Mesothelial cell of epicardium (in vitro differentiated cells): ENCODE measurements at places on chromosomes 16 and 17.

DNA sequence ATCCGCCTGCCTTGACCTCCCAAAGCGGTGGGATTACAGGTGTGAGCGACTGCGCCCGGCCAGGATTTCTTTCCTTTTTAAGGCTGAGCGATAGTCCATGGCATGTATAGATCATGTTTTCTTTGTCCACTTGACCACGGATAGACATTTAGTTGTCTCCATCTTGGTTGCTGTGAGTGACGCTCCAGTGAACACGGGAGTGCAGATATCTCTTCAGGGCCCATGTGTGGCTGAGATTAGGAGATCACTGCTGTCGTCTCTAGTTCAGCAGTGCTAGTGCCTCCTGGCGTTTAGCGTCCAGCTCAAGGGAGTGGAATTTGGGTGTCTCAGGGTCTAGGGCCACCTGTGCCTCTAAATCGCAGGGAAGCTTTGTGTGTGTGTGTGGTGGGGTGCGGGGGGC lies 41.5 kb downstream of the ABCC1 start:
- DNase-seq = no peak

GRCh38 chr17:47878203-47879027 lies 17.6 kb upstream of the SP2 start:
- DNase-seq = no peak

DNA sequence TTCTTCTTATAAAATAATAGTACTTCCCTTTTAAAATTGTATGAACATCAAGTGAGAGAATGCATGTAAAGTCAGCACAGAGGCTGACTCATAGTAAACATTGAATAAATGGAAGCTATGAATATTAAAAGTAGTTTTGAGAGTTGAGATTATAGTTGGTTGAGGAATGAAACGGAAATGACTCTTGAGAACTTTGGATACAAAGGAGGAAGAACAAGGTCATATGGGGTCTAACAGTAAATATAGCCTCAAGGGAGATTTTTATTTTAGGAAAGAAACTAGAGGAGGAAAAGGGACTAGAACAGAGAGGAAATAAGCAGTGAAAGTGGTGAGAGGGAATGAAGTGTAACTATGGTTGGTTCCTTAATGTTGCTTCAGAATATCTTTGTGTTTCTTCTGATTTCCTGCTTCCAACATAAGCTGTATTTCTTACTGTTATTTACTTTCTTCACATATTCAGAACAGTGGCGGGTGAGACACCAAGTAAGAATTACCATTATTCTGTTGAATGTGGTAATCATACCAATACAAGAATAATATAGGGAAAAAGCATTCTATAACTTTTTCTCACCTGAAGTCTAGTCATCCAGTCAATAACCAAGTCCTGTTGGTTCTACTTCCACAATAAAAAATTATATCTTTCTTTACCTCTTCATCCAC lies 165.1 kb downstream of the CHD9 start:
- no peak for DNase-seq

DNA sequence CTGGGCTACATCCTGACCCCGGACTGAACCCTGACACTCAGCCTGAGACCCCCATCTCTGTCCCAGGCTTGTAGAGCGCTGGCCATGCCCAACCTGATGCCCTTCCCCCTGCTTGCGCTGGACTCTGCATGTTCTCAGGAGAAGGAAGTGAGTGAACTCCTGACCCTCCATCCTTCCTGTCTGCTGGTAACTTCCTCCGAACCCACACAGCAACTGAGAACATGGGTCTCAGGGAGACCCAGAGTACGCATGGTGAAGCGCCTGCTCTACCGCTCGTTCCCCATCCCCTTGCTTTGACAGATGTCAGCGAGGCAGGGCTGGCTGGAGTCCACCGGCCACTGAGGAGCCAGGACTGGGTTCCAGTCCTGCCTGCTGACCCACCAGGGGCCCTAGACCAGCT lies 6.1 kb downstream of the CAMKK1 start:
- DNase-seq = no peak

DNA sequence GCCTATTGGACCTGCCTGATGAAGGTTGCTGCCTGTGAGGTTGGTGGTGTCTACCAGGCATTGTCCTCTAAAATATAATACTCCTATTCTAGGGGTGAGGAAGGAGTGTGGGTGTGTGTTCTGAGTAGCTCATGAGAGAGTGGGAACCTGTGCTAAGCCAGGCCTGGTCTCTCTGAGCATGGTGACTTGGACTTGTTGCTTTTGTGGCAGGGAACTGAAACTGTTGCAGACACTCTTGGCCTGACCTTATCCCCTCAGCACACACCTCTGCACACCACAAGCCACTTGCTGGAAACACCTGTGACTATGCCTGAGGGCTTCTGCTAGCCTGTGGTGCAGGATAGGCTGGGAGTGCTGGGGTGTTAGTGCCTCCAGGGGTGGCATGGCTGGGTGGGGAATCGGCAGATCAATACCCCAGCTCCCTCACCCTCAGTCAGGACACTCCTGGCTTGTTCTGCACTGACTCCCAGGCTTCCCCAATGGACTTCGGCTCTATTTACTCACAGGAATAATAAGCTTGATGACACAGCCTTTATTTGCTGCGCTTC lies 29.9 kb downstream of the PLCG2 start:
- no peak for DNase-seq

- no peak for DNase-seq
Measured at GRCh38 chr16:53135329-53135728, 80.5 kb downstream of the CHD9 start.

GRCh38 chr17:8841844-8842243 lies 25.6 kb downstream of the PIK3R6 start:
- DNase-seq = no peak

DNA sequence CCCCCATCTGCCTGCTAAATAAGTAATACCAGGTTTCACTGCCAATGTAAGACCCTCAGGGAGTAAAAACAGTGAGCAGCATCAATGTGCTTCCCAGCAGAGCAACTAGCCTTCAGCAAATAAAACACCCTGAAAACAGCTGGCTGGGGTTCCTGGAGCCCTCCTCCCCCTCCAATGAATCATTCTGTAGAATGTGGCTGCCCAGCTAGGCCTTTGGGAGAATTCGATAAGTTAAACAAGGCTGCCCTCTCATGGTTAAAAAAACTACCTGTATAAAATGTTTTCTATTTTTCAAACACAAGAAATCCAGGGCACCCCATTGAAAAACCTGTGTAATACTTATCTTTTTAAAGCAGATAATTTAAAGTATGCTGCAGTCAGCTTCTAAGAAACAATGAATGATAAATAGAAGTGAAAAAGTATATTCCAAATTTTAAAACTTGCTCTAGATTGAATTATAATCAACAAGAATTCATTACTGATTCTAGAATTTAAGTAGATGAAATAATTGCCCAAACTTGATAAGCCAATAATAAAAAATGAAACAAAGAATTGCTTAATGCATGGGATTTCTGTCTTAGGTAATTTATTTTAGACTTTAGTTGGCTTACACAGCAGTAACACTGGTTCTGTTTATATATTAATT lies 9.4 kb upstream of the TOM1L1 start:
- DNase-seq = no peak

- peak; percentile 91 for DNase-seq
Measured at GRCh38 chr17:80441133-80441578, 26.2 kb downstream of the ENDOV start.

- no peak for DNase-seq
Measured at GRCh38 chr17:54920819-54921218, 20.2 kb downstream of the TOM1L1 start.

DNA sequence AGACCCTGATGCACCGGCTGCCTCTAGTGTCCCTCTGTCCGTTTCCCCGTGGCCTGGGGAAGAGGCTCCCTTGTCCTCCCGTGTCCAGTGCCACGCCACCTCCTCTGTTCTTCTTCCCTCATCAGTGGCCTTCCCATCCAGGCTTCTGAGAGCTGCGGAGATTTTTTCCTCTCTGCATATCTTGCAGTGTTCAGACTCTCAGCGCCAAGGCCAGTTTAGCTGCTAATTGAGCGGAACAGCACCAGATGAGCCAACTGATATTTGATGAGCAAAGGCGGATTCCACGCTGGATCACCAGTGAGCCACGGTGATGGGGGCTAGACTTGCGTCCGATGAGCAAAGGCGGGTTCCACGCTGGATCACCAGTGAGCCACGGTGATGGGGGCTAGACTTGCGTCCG lies 257.6 kb downstream of the FOXL1 start:
- DNase-seq = no peak
